Small intestine (tissue), 16 donors: ENCODE measurements at places on chromosomes 2 and 18.

- no peaks in the 10 kb centered on the region for H3K27me3 ChIP-seq
- no peak overlapping the region for H3K27ac ChIP-seq
- no peaks in the 10 kb centered on the region for H3K4me1 ChIP-seq
- H3K4me3 ChIP-seq: no peak overlapping the region
- DNase-seq: no peak
These were observed 1125.5 kb upstream of the CNTNAP5 start for GRCh38 chr2:122899614-122900013.

GRCh38 chr2:50111067-50111466 is 920.9 kb downstream of the NRXN1 start:
- no peak overlapping the region for H3K4me3 ChIP-seq
- H3K36me3 ChIP-seq: no peaks in the 10 kb centered on the region
- no peak overlapping the region for H3K27ac ChIP-seq

DNA sequence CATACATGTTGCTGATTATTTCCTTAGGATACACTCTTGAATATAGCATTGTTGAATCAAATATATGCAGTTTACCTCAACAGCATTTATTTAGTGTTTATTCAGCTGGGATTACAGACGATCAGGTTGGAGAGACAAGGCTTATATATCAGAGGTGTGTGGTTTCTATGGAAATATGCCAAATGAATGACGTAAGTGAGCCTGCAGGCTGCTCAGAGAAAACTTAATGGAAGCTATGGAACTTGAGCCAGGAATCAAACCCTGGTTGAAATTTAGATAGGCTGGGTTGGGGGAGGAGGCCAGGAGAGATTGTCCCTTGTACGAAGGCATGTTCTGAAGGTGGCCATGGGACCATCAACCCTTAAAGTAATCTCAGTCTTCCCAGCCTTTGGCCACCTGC is 79.5 kb downstream of the INPP4A start:
- H3K27me3 ChIP-seq: no peaks in the 10 kb centered on the region
- no peak overlapping the region for H3K4me3 ChIP-seq
- no peaks in the 10 kb centered on the region for H3K4me1 ChIP-seq
- peaks cover 19% of the 10 kb centered on the region for H3K36me3 ChIP-seq

DNA sequence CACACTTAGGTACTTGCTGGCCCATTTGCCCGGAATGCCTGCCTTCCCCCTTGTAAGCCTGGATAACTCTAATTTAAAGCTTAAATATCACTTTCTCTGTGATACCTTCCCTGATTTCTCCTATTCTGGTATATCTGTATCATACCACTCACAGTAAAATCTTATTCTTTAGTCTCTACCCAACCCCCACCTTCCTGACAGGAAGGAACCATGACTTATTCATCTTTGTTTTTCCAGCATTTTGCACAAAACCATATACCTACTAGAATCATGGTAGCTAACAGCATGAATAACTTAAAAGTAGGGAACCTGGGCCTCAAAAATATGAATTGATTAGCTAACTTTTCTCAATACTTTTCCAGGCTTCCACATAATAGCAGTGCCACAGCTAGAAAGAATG is 111.5 kb downstream of the GFPT1 start:
- no peaks in the 10 kb centered on the region for H3K36me3 ChIP-seq
- no peak for DNase-seq
- H3K27ac ChIP-seq: no peak overlapping the region
- H3K4me1 ChIP-seq: no peaks in the 10 kb centered on the region
- no peaks in the 10 kb centered on the region for H3K27me3 ChIP-seq

DNA sequence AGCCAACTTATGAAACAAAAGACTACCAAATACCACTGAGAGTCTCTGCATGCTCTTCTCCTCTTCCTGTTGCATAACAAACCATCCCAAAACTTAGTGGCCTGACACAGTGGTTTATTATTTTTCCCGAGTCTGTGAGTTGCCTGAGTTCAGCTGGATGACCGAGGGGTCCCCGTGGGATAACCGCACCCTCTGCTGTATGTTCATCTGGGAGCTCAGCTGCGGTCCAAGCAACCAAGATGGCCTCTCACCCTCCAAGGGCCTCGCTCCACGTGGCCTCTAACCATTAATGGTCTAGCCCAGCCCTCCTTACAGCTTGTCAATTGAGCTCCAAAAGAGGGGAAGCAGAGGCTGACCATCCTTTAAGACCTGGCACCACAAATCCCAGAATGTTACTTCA is 17.1 kb downstream of the ITM2C start:
- H3K4me3 ChIP-seq: no peak overlapping the region
- H3K4me1 ChIP-seq: peaks cover 7% of the 10 kb centered on the region
- no peak for DNase-seq
- H3K27me3 ChIP-seq: no peaks in the 10 kb centered on the region
- H3K27ac ChIP-seq: no peak overlapping the region

- H3K27me3 ChIP-seq: no peaks in the 10 kb centered on the region
- peak; percentile 9 for DNase-seq
- H3K4me1 ChIP-seq: no peaks in the 10 kb centered on the region
- H3K27ac ChIP-seq: peak overlapping the region; percentile 64
- no peak overlapping the region for H3K4me3 ChIP-seq
- peaks cover 8% of the 10 kb centered on the region for H3K36me3 ChIP-seq
These were observed 83.0 kb downstream of the LPIN1 start for GRCh38 chr2:11829324-11829946.

DNA sequence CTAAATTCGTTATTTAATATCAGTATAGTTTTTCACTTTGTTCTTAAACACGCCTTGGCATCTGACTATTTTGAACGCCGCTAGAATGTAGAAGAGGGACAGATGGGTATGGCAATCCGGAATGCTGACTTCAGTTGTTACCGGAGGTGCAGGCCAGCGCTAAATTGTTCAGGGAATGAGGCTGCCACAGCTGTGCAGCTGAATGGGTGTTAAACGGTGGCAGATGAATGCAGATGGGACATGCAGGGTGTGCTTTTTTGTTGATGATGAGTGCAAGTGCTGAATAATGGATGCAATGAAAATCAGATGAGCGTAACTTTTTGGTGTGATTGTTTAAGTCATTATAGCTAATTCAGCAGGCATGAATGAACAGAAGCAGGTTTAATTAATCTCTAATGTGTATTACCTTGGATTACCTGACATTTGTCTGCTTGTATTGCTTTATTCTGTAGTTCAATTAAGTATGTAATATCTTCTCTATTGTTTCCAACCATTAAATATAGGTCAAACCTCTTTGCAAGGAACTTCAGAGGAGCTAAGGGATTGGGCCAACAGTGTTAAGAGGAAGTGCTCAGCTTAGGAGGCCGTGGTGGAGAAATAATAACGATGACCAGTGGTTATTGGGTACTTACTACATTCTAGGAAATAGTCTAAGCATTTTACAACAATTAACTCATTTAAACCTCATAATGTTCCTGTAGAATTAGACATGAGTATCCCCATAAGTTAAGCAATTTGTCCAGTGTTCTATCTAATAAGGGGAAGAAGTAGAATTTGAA is 11.9 kb upstream of the CREG2 start:
- H3K27ac ChIP-seq: no peak overlapping the region
- no peak overlapping the region for H3K4me3 ChIP-seq
- peaks cover 6% of the 10 kb centered on the region for H3K27me3 ChIP-seq
- no peak for DNase-seq
- no peaks in the 10 kb centered on the region for H3K4me1 ChIP-seq
- no peaks in the 10 kb centered on the region for H3K36me3 ChIP-seq

GRCh38 chr18:13217466-13217961 is 1.0 kb upstream of the LDLRAD4 start:
- H3K4me3 ChIP-seq: peak overlapping the region; percentile 52
- H3K27ac ChIP-seq: no peak overlapping the region
- peak; percentile 73 for DNase-seq
- H3K4me1 ChIP-seq: peaks cover 10% of the 10 kb centered on the region
- no peaks in the 10 kb centered on the region for H3K36me3 ChIP-seq
- no peaks in the 10 kb centered on the region for H3K27me3 ChIP-seq

- H3K27me3 ChIP-seq: no peaks in the 10 kb centered on the region
- DNase-seq: no peak
- H3K27ac ChIP-seq: no peak overlapping the region
- H3K36me3 ChIP-seq: no peaks in the 10 kb centered on the region
- no peaks in the 10 kb centered on the region for H3K4me1 ChIP-seq
- no peak overlapping the region for H3K4me3 ChIP-seq
These were observed 56.5 kb downstream of the CCBE1 start for GRCh38 chr18:59640721-59641120.

DNA sequence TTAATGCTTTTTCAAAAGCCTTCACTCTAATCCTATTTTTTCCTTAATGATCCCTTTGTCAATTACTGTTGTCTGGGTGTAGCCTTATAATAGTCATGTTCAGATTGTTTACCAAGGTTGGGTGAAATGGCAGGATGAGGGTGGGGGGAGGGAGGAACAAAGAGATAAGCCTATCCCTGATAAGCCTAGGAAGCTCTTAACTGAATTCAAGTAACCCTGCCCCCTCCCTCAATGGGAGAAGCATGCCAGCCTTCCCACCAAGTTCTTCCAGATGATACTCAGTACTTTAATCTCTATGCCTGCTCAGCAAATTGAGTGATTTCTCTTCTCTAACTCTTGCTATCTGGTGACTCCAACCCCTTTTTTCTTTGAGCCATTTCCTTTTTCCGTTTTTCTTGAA is 180.3 kb upstream of the ETAA1 start:
- DNase-seq: no peak
- H3K36me3 ChIP-seq: no peaks in the 10 kb centered on the region
- no peak overlapping the region for H3K4me3 ChIP-seq
- no peak overlapping the region for H3K27ac ChIP-seq
- H3K27me3 ChIP-seq: peaks cover 5% of the 10 kb centered on the region

- DNase-seq: peak; percentile 24
- no peak overlapping the region for H3K27ac ChIP-seq
- H3K27me3 ChIP-seq: no peaks in the 10 kb centered on the region
- H3K4me1 ChIP-seq: peaks cover 21% of the 10 kb centered on the region
- H3K36me3 ChIP-seq: no peaks in the 10 kb centered on the region
- no peak overlapping the region for H3K4me3 ChIP-seq
These were observed 69.0 kb downstream of the BABAM2 start for GRCh38 chr2:27959496-27959895.

GRCh38 chr2:221893501-221893900 is 321.4 kb upstream of the EPHA4 start:
- no peaks in the 10 kb centered on the region for H3K4me1 ChIP-seq
- H3K36me3 ChIP-seq: no peaks in the 10 kb centered on the region
- H3K27ac ChIP-seq: no peak overlapping the region
- H3K27me3 ChIP-seq: no peaks in the 10 kb centered on the region
- no peak overlapping the region for H3K4me3 ChIP-seq
- DNase-seq: no peak

DNA sequence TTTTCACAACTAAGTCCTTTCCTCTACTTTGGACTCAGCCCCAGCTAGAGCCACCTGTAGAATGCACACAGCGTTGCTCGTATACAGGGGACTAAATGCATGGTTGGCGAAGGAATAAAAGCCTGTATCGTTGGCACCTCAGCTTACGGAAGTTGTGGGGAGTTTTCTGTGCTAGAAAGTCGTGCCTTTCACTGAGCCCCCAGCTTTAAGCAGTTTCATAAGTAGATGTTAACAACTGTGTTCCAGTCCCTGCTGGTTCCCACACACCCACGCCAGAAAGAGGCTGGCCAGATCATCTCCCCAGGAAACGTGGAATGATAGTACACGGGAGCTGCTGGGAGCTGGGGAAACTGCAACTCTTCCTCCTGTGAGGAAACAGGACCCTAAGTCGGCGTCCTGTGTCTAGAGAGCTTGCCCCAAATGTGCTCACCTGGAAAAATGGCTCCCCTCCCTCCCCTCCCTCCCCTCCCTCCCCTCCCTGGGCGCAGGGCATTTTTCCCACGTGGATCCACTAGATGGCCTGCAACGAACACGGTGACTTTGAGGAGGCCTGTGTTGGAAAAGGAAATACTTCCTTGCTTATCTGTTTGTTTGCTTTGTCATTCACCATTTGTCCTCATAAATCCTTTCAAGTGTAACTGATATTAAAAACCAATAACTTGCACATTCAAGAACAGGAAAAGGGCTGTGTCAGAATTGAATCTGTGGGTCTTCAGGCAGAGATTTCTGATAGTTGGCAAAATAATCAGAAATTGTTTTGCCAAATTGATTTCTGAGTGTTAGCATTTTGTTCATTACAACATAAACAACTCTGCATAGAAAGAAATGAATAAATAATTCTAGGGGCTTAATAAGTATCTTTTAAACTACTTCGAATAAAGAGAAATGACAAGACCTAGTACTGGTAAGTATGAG is 43.9 kb upstream of the RFX8 start:
- no peaks in the 10 kb centered on the region for H3K27me3 ChIP-seq
- peak; percentile 76 for DNase-seq
- peaks cover 4% of the 10 kb centered on the region for H3K4me1 ChIP-seq
- H3K4me3 ChIP-seq: no peak overlapping the region

GRCh38 chr2:192978395-192978794 is 783.7 kb upstream of the TMEFF2 start:
- no peak overlapping the region for H3K4me3 ChIP-seq
- no peak overlapping the region for H3K27ac ChIP-seq
- H3K27me3 ChIP-seq: no peaks in the 10 kb centered on the region

DNA sequence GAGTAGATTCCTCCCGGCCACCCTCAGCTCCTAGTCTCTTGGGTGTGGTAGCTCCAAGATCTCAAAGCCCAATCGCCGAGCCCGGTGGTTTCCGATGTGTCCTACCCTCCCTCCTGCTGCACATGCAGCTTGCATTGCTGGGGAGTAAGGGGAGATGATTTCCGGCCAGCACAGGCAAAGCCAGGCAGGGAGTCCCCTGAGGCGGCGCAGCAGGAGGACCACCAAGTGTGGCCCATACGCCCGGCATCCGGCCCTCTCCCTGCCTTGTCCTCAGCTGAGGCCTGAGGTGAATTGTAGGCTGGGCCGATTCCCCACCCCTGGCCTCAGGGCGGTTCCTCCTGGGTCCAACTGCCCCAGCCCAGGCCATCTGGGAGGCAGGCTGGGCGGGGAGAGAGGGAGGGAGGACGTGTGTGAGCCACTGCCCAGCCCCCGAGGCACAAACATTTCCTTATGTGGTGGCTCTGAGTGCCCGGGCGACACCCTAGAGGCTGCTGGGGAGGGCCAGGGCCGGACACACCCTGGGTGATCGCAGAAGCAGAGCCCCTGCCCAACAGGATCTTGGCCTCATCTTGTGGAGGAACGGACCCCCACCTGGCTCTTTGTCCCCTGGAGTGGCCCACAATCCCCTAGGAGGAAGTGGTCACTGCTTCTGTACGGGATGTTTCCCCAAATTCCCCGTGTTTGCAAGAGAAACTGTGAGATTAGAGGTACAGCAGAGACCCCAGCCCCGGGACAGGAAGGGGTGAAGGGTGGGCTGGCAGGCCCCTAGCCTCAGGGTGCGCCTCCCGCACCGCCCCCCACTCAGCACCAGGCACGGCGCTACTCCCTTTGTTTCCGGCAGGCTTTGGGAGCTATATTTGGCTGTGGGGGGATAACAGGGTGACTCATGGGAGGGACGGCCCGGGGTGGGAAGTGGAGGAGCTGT is 41.9 kb upstream of the PTMA start:
- peak; percentile 98 for DNase-seq
- no peaks in the 10 kb centered on the region for H3K36me3 ChIP-seq
- H3K27ac ChIP-seq: peak overlapping the region; percentile 100
- H3K27me3 ChIP-seq: no peaks in the 10 kb centered on the region
- peaks cover 54% of the 10 kb centered on the region for H3K4me1 ChIP-seq
